Cortex of kidney (tissue), 1 donor: ENCODE measurements at places on chromosomes 6 and 20.

DNA sequence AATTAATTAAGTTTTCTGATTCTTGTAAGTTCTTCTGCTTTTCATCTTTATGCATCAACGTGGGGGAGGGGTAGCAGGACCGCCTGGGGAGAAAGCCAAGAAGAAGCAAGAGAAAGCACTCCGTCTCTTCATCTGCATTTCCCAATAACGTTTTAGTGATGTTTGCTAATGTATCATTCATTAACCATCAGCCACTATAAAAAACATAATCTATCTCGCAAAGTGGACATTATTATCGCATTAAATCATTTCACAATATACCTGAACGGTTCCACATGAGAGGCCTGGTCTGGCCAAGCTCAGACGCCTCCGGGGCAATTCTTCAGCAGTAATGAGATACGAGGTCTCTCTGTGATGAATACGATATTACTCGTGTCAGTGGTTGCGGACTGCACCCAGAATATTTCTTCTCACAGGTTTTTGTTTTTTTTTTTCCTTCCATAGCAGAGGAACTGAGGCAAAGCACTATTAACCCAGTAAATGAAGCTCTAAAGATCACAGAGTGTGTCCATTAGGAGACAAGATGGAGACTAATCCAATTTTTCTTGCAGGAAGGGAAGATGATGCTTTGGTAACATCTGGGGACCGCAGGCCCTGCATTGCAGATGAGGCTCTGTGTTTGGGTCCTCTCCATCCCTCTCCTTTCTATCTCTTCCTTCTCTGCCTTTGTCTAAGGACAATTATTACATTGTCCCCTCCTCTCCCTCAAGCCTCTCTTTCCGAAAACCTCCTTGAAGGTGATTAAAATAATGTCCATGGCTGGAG, 156.1 kb downstream of the SLC35B3 start:
- DNase-seq: no peak

GRCh38 chr6:31663126-31663960, 1.5 kb downstream of the GPANK1 start:
- no peak for DNase-seq

DNA sequence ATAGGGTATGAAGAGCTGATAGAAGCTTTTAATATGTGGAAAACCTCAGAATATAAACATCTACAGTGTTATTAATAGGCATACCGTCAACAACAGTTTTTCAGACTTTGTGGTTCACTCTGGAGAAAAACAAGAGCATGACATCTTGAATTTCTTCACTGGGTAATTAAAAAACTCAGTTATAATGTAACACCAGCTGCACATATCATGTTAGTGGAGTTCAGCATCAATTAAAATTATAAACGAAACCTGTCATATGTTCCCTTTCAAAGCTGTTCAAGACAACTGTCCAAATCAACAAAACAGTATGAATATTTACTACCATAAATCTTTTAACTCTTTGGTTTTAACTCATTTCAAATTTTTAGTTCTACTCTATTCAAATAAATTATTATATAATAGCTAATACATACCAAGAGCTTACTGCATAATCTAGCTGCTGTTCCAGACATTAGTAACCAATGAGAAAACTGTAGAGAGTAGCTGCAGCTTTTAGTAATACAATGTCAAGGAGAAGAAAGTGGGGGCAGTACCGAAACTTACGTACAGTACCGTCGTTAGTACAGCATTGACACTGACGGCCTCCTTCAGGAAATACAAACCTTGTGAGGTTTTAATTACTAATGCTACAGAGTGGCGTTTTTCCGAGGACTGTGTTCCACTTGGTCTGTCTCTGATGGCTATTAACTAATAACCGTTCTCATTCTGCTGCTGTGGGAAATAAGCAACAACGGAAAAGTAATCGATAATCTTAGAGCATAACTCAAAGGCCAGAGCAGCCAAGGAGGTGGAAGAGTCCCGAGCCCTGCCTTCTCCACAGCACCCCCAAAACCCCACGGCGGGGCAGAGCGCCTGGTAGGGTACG, 532 bp upstream of the PM20D2 start:
- no peak for DNase-seq

DNA sequence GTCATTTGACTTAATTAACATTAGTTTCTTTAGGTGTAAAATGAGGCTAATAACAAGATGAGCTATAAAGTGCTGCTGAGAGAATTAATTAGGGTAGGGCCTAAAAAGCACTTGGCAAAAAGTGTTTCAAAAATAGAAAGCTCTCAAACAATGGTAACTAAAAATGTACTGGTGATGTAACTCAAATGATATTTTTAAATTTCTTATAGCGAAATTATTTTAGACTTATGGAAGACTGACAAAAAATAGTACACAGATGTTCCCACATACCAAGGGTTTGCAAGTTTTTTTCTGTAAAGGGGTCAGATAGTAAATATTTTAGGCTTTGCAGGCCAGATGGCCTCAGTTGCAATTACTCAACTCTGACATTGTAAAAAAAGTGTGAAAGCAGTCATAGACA, 190.7 kb upstream of the UFL1 start:
- no peak for DNase-seq

GRCh38 chr20:46157625-46158024, 39.5 kb downstream of the CD40 start:
- no peak for DNase-seq

- DNase-seq: no peak
Observed at GRCh38 chr6:158557927-158558326, 2.0 kb upstream of the TMEM181 start.

- no peak for DNase-seq
Observed at GRCh38 chr20:58077282-58077681, 151.2 kb downstream of the ANKRD60 start.

DNA sequence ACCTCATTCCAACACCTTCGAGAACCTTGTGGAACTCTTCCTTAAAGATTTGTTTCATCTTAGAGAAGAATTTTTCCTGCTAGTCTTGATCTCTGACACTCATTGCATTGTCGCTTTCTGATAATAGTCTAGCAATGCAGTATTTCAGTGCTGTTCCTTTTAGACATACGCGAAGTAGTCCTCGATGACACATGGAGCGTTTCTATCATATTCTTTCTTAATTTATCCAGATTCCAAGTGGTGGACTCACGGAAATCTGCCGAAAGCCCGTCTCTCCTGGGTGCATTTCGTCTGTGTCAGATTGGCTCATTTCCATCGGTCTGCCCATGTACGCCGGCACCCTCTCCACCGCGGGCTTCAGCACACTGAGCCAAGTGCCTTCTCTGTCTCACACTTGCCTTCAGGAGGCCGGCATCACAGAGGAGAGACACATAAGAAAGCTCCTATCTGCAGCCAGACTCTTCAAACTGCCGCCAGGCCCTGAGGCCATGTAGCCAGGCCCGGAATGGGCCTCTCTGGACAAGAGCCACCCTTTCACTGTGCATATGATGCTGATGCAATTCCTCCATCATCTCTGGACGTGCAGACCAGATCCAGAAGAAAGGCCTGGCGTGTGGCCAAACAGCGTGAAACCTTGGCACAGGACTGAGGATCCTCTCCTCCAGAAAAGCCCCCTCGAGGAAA, 198.6 kb upstream of the UST start:
- no peak for DNase-seq

- no peak for DNase-seq
Observed at GRCh38 chr20:51360451-51361201, 181.9 kb downstream of the NFATC2 start.

- DNase-seq: no peak
Observed at GRCh38 chr6:73264446-73264845, 1.4 kb upstream of the KHDC1 start.

DNA sequence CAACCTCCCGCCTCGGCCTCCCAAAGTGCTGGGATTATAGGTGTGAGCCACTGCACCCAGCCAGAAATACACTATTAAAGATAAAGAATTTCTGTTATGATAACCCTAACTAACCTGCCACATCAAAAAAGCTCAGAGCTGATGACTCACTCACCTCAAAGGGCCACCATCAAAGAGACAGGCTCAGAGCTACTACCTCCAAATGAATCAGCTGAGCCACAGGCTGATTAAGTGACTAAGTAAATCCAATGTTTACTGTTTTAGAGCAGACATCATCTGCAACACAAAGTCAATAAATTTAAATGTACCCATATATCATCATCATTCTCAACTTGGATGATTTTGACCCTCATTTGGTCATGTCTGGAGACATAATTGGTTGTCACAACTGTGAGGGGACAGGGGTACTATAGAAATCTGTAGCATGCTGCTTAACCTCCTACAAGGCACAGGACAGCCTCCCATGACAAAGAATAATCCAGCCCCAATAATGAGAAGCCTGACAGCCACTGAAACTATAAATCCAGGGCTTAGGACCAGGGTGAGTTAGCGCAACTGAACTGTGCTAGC, 106.5 kb downstream of the ATP9A start:
- DNase-seq: no peak

DNA sequence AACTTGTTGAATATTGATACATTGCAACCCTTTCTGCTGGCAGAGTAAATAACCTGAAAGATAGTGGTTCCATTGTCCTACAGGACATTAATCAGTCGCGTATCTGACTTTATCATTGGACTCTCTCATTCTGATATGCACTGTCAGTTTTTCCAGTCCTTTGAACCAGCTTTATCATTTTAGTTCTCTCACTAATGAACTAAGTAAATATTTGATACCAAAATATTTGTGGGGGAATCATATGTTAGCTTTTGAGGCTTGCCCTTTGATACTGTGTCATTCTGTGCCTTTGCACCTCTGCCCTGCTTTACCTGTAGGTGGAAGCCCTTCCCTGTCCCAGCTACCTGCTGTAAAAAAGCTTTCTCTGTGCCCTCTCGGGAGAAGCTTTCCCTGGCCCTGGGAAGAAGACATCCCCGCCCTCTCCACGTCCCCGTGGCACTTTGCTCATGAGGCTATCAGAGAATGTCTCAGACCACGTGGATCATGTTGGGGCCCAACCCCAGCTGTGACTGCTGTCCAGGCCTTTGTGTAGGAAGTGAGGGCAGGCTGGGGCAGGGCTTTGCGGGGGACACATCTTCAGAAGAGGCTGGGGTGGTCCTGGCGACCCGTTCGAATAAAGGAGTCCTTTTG, 117.8 kb upstream of the NXT1 start:
- no peak for DNase-seq

- DNase-seq: no peak
Observed at GRCh38 chr20:34871966-34872621, 562 bp downstream of the GGT7 start.

DNA sequence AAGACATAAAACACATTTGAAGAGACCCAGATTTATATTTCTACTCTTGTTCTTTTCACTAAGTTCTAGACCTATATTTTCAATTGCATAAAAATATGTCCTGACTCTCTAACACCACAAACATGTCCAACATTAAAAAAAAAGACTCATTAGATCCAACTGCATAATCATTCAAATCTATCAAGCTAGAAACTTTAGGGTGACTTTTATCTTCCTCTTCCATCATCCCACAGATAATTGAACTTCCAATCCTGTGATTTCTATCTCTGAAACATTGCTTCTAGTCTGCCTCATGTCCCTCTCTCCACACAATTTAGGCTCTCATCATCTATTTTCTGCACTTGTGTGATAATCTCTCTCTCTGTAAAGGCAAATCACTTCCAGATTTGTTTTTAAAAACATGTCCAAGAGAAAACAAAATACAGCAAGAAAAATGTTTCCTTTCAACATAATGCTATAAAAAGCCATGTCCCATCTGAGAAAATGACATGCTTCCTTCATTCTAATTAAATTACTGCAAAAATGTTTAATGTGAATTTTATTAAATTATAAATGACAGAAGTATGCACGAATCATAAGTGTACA, 615.9 kb downstream of the RNF144B start:
- DNase-seq: no peak

DNA sequence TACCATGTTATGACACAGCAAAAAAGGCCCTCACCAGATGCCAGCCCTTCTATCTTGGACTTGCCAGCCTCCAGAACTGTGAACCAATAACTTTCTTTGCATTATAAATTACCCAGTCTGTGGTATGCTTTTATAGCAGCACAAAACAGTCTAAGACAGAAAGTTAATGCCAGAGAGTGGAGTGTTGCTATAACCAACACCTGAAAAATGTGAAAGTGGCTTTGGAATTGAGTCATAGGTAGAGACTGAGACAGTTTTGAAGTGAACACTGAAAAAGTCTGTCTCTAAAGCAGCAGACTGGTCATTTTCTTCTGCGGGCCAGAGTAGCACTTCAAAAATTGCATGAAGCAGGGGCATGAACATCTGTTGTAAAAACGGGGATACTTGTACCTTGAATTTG, 28.0 kb upstream of the ASIP start:
- no peak for DNase-seq

DNA sequence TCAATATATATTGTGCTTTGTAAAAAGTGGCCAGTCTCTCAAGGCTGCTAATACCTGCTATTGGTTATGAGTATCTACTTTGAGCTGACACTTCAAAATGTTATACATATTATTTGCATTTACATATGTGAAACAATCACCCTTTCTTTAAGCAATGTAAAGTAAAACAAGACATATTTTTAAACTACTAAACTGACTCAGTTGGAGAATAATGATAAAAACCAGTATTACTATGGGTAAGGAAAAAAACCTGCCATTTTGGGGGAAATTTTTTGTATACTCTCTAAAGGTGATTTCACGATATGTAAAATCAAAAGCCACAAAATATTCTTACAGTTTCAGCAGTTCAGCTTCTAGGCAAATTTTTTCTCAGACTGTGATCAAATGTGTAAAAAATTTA, 232.3 kb downstream of the PRL start:
- DNase-seq: no peak

DNA sequence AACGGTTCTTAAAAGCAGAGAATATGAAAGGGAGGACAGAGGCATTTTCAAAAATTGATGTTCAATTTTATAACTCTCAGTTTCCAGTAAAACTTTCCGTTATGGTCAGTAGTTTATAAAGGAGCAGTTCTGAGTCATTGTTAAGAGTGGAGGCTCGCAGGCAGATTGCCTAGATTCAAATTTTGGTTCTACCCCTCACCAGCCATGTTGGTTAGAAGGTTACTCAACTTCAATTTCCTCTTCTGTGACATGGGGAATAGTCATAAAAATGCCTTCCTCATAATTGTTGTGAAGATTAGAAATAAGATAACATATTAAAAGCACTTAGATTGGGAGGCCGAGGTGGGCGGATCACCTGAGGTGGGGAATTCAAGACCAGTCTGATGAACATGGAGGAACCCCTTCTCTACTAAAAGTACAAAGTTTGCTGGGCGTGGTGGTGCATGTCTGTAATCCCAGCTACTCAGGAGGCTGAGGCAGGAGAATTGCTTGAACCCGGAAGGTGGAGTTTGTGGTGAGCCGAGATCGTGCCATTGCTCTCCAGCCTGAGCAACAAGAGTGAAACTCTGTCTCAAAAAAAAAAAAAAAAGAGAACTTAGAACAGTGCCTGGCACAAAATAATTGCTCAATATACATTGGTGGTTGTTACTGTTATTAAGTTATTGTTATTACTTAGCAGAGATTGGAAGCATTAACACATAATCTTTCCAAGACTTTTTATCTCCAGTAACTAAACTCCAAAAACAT, 348.9 kb downstream of the NRN1 start:
- no peak for DNase-seq

DNA sequence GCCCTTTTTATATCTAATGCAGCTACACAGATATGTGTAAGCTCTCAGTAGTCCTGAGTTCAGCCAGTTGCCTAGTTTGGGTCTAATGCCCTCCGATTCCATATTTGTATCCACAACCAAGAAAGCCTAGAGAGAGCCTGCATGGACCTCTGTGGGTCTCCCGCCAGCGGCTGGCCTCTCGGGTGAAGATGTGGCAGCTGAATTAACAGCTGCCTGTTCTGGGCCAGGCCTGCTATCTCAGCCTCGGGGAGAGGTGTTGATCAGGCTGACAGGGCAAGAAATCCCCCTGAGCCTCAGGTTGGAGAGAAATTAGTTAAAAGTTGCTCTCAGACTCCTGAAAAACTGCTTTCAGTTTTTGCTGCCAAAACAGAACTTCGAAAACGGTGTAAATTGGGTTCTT, 19.8 kb downstream of the PTK7 start:
- no peak for DNase-seq
